ENCODE measurements at places on chromosomes 6 and 20.

DNA sequence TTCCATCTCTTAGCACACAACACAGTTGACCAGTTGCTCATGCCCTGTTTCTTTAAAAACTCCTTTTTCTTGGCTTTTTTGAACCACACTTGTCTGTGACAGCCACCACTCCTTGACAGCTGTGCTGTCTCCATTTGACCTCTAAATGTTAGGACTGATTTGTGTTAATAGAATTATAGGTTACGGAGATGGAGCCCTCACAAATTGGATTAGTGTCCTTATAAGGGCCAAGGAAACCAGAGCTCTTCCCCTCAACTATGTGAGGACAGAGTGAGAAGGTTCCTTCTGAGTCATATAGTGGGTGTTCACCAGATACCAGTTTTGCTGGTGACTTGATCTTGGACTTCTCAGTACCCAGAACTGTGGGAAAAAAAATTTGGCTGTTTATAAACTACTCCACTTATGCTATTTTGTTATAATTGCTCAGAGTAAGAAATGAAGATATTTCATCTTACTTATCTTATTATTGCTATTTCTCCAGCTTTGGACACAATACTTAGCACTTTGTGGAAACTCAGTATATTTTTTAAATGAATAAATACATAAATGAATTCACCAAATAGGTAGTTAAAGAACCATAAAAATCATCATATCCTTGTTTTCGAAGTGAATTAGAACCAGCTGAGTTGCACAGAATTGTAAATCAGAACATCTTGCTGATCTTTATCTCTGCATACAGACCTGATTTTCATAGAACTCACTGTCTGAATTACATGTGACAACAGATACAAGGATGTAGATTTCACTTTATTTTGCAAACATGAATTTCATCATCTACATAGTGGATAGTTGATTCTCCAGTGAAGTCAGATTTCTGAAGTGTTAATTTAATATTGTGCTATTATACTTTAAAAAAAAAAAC, 598.5 kb upstream of the IRAK1BP1 start:
- DNase-seq = no peak

DNA sequence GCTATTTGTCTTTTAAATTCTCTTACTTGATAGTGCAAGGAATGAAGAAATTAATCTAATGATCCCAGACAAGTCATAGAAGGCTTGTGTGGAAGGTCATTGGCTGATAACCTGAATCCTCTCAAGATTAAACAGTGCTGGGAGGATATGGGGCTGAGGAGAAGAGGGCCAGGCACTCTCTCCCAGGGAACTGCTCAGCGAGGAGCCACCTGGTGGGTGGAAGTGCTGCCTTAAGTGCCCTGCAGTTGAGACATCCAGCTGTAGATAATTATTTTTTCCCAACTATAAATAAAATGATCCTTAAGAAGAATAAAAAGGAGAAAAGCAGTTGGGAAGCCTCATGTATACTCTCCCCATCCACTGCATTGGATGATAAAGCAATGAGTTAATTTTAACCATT, 47.9 kb downstream of the BTBD3 start:
- no peak for DNase-seq

GRCh38 chr6:35893246-35893645, 27.7 kb downstream of the SRPK1 start:
- no peak for DNase-seq

- DNase-seq = no peak
Measured at GRCh38 chr6:155219299-155219698, 44.5 kb upstream of the CLDN20 start.

DNA sequence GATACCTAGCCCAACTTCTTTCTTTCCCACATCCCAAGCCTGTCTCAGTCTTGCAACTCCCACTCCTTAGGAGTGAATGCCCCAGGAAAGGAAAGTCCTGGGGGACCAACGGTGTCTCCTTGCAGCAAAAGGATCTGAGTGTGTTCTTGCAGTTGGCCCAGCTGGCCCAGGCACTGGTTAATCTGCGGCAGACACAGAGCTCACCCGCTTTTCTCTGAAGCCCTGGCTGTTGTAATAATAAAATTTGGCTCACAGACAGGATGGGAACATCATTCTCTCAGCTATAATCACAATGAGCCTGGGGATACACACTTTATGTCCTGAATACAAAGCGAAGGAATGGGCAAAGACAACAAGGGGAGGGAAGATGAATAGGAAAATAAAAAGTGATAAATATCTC, 287.0 kb upstream of the PRND start:
- no peak for DNase-seq

- DNase-seq = no peak
Measured at GRCh38 chr20:40488401-40488800, 200.6 kb downstream of the MAFB start.

- no peak for DNase-seq
Measured at GRCh38 chr6:158754738-158755137, 64.4 kb downstream of the EZR start.

DNA sequence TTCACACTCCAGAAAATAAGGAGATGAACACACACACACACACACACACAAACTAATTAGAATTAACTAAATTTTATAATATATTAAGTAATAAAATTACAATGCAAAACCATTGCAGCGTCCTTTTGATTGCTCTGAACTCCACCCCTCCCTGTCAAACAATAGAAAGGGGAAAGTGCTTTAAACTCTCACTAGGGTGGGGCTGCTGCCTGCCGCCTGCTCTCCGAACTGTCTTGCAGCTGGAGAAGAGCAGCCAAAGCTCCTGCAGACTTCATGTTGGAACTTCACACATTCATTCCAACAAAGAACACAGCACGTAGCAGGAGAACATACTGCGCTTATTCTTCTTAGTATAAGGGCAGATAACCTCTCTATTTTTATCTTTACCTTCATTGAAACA, 83.2 kb downstream of the GCLC start:
- no peak for DNase-seq

DNA sequence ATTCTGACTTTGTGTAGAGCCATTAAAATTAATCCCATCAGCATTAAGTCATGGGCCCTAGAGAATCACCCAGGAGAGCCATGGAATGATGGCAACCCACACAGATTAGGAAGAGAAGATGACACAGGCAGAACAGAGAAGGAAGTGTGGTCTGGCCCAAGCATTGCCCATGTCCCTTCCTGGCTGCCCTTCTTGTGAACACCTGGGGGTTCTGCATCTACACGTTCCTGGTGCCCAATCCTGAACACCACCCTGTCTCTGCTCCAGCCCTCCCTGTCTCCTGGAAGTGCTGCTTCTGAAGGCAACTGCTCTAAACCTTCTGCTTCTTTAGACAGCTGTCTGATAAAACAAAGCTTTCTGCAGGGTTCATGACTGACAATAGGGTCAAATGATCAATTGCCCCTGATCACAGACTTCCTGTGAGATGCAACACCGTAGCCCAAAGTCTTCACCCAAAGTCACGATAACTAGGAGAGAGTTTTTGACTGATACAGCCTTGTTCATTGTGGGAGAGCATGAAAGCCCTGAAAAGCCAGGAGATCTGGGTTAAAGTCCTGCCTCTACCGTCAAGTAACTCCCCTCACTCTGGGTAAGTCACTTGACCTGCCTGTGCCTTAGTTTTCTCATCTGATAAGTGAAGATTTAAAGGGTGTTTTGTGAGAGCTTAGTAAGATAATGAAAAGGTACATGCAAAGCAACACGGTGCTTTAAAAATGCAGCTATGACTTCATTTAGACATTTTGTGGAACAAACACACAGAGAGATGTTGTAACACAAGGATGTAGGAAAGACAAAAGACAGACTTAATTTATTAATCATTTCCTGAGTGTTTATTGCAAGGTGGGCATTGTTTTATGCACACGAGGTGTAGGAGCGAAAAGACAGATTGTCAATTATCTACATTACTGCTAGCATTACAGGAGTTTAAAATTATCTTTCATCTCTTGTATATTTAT, 291.2 kb upstream of the STXBP5 start:
- no peak for DNase-seq

GRCh38 chr6:38177882-38178583, 358.5 kb downstream of the ZFAND3 start:
- no peak for DNase-seq

DNA sequence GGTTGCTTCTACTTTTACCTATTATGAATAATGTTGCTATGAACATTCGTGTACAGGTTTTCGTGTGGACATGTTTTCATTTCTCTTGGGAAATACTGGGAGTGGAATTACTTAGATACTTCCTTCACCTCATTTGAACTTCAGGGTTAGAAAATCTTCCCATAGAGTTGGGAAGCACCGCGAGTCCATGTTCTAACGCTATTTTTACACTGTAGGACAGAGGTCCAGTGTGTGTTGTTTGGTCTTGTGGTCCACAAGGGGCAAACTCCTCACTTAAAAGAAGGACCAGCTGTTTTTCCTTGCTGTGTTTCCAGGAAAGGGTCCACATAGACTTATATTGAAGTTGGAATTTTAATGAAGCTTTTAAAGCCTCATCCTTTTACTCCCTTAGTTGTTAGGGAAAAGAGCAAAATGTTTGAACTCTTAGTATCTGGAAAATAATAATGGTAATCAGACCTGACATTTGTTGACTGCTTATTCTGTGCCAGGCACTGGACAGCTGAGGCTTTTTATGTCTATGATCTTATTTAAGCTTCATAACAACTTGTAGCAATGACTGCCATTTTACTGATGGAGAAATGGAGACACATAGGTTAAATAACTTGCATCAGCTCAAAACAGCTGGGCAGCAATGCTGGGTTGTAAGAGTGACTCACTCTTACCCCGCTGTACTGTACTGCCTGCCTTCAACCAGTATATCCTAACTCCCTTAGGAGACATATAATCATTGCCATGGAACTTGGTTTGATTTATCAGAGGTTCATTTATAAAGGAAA, 52.0 kb downstream of the CDC5L start:
- no peak for DNase-seq

GRCh38 chr20:38369389-38369788, 23.1 kb downstream of the LBP start:
- DNase-seq = no peak

DNA sequence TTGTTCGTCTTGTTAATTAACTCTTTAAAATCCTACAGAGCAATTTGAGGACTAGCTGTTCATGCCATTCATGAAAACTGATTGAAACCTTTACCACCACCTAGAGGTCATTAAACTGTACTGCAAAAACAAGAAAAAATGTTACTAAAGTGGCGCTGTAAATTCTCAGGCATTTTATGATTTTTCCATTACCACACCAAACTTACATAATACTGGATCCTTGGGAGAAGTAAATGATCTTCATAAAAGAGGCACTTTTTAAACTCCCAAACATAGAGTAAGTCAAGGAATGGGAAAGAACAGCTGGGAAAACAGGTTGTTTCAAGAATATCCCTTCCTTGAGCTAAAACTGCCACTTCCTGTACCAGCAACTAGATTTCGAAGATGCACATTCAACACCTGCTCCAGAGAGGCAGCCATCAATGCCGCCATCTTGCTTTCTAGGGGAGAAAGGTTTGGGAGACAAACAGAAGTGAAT, 54.3 kb downstream of the MYLIP start:
- peak; percentile 41 for DNase-seq

DNA sequence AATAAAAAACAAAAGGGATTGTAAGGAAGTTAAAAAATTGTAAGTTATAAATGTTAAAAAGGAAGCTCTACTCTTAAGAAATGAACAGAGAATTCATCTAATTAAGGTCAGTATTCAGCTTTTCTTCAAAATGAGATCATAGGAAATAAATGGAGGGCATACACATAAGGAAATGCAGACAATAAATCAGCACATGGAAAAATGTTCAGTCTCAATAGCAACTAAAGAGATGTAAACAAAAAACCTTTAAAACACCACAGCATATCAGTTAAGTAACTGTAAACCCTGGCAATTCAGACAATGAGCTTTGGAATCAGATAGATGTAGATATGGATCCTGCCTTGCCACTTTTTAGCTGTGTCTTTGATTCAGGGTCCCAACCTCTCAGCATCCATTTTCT, 24.0 kb upstream of the CLIC5 start:
- no peak for DNase-seq

DNA sequence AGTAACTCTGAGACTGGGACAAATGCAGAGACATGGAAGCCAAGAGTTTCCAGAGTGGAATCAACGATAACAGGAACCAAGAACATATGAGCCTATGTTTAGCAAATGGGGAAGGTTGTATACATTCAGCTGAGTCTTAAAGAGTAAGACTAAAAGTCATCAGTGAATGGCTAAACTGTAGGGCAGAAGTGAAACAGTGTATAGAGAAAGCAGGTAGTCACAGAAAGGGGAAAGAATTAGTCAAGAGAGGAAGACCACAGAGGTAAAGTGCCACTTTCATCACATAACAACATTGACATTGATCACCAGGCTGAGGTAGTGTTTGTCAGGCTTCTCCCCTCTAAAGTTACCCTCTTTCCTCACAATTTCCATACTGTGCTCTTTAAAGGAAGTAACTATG, 306.5 kb upstream of the SPTLC3 start:
- DNase-seq = no peak

GRCh38 chr20:22475662-22476061, 108.7 kb downstream of the FOXA2 start:
- no peak for DNase-seq

DNA sequence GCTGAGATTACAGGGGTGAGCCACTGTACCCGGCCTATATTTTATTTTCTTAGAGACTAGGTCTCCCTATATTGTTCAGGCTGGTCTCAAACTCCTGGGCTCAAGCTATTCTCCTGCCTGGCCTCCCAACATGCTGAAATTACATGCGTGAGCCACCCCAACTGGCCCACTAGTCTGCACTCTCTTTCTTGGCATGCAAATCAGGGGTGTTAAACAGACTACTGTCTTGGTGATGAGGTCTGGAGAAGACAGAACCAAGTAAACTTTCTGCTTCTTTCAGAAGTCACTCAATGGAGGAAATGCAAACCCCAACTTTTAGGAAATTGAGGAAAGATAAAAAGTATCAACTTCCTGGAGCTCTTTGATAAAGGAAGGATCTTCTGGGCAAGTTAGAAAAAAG, 8.0 kb upstream of the TUBB2B start:
- DNase-seq = no peak

- no peak for DNase-seq
Measured at GRCh38 chr6:23532227-23532626, 593.8 kb upstream of the NRSN1 start.

DNA sequence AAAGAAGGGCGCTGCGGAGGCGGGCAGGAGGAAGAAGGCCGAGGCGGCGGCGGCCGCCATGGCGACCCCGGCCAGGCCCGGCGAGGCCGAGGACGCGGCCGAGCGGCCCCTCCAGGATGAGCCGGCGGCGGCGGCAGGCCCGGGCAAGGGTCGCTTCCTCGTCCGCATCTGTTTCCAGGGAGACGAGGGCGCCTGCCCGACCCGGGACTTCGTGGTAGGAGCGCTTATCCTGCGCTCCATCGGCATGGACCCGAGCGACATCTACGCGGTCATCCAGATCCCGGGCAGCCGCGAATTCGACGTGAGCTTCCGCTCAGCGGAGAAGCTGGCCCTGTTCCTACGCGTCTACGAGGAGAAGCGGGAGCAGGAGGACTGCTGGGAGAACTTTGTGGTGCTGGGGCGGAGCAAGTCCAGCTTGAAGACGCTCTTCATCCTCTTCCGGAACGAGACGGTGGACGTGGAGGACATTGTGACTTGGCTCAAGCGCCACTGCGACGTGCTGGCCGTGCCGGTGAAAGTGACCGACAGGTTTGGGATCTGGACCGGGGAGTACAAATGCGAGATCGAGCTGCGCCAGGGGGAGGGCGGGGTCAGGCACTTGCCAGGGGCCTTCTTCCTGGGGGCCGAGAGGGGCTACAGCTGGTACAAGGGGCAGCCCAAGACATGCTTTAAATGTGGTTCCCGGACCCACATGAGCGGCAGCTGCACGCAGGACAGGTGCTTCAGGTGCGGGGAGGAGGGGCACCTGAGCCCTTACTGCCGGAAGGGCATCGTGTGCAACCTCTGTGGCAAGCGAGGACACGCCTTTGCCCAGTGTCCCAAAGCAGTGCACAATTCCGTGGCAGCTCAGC, 780 bp downstream of the ZCCHC3 start:
- peak; percentile 66 for DNase-seq

- no peak for DNase-seq
Measured at GRCh38 chr6:87558446-87558845, 31.3 kb downstream of the RARS2 start.

Data from activated CD4-positive, alpha-beta T cell treated with anti-CD3 and anti-CD28 coated beads, Interleukin-2, Interleukin-6, amounts not matched to agents 100 ng/mL and 50 ng/mL, durations not matched to agents 16 hours and 8 hours (primary cell).